ENCODE measurements at places on chromosomes 6 and 20.

DNA sequence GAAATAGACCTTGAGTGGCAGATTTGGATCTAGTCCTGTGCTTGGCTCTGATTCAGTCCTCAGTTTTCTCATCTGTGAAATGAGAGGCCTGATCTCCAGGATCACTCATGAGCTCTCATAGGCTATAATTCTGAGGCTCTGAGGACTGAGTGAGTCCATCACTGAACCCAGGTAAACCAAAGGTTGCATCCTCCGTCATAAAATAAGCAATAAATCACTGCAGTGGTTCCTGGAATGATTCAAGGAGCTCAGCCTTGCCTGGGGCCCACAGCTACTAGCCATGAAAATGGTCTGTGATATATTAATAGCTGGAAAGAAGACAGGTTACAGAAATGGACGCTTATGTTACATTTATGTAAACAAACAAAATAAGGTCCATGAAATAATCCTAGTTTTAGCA, 124.8 kb downstream of the MAP3K7 start:
- no peak for DNase-seq

- no peak for DNase-seq
These were observed 236.3 kb downstream of the HAO1 start for GRCh38 chr20:7703996-7704395.

- no peak for DNase-seq
These were observed 305.0 kb upstream of the SULF2 start for GRCh38 chr20:48090314-48090713.

- DNase-seq = no peak
These were observed 136.2 kb downstream of the GMPR start for GRCh38 chr6:16374461-16375200.

GRCh38 chr20:59336540-59336939, 36.1 kb downstream of the EDN3 start:
- DNase-seq = no peak

- no peak for DNase-seq
These were observed 21.9 kb downstream of the FAM217A start for GRCh38 chr6:4057036-4057435.
